ENCODE measurements at places on chromosomes 3 and 15. TPM values are rescaled to one million over a fixed set of nuclear protein-coding genes. Genes with fewer than 3 reads are reported as not detected.

Gene AAGAB
- 43.9 TPM for total RNA-seq

Gene FGD5
- total RNA-seq, result 0.09 TPM

DNA sequence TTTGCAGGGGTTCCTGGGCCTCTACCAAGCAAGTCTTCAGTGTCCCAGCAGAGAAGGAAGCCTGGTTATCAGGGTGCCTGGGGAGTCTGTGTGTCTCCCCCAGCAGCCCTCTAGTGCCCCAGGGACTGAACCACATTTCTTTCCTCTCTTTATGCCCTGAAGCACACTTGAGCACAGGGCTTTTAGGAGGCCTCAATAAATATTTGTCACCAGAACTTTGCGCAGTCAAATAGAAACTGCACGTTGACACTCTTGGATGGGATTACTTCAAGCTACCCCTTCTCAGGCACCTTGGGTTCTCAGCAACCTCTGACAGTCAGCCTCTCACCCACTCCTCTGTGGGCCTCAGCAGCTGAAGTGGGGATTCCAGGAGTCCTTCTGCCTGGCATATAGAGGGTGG, 226.6 kb upstream of the HES1 start:
- H3K27me3 ChIP-seq, result no peaks in the 10 kb centered on the region
- peak; percentile 17 for DNase-seq
- peaks cover 34% of the 10 kb centered on the region for H3K4me1 ChIP-seq
- peak overlapping the region; percentile 65 for H3K27ac ChIP-seq
- peaks cover 2% of the 10 kb centered on the region for H3K36me3 ChIP-seq

GRCh38 chr3:105542282-105543019, 175.7 kb downstream of the ALCAM start:
- peaks cover 9% of the 10 kb centered on the region for H3K36me3 ChIP-seq
- H3K27me3 ChIP-seq, result no peaks in the 10 kb centered on the region
- H3K4me1 ChIP-seq, result no peaks in the 10 kb centered on the region
- no peak overlapping the region for H3K4me3 ChIP-seq
- no peak overlapping the region for H3K27ac ChIP-seq

DNA sequence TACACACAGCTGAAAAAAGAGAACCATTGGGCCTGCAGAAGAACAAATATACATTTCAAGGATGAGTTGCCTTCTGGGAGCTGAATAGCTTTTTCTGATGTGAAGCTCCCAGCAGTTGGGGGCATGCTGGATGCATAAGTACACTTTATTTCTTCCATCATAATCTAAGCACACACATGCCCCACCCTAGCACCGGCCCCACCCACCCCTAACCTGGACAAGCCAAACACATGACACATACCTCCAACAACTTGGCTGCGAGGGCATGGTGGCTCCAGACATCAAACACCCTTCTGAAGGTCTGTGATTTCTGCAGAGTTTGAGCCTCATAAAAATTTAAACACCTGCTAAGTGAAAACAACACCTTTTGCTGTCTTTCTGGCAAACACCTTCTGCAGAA, 307.2 kb upstream of the TRIM42 start:
- peaks cover 3% of the 10 kb centered on the region for H3K4me1 ChIP-seq
- H3K27ac ChIP-seq, result no peak overlapping the region
- peaks cover 2% of the 10 kb centered on the region for H3K27me3 ChIP-seq
- no peak overlapping the region for H3K4me3 ChIP-seq

All from activated CD4-positive, alpha-beta T cell treated with anti-CD3 and anti-CD28 coated beads for 36 hours (primary cell).